ENCODE measurements at places on chromosomes 13 and 19. TPM values are rescaled to one million over a fixed set of nuclear protein-coding genes. Genes with fewer than 3 reads are reported as not detected.
A peak's percentile ranks its signal among the peaks of the same experiment; 100 is the strongest.

Gene URAD
- polyA plus RNA-seq: not detected

Gene SUGP1
- 35.1 TPM for polyA plus RNA-seq

GRCh38 chr19:54294539-54294938, 13.6 kb upstream of the LILRB2 start:
- no peaks in the 10 kb centered on the region for H3K4me1 ChIP-seq
- DNase-seq: no peak
- H3K4me3 ChIP-seq: no peak overlapping the region
- no peaks in the 10 kb centered on the region for H3K36me3 ChIP-seq
- peaks cover 60% of the 10 kb centered on the region for H3K27me3 ChIP-seq

- peak overlapping the region; percentile 69 for H3K27ac ChIP-seq
- peaks cover 2% of the 10 kb centered on the region for H3K36me3 ChIP-seq
- H3K4me1 ChIP-seq: peaks cover 31% of the 10 kb centered on the region
- H3K4me3 ChIP-seq: no peak overlapping the region
- no peaks in the 10 kb centered on the region for H3K27me3 ChIP-seq
- no peak for DNase-seq
Observed at GRCh38 chr19:1171755-1172352, 2.2 kb downstream of the SBNO2 start.

- no peak overlapping the region for H3K4me3 ChIP-seq
- no peak for DNase-seq
- peaks cover 14% of the 10 kb centered on the region for H3K27me3 ChIP-seq
- H3K4me1 ChIP-seq: no peaks in the 10 kb centered on the region
- no peak overlapping the region for H3K27ac ChIP-seq
Observed at GRCh38 chr19:50450369-50451222, 17.9 kb downstream of the MYBPC2 start.

- H3K4me1 ChIP-seq: no peaks in the 10 kb centered on the region
- DNase-seq: peak; percentile 47
- H3K36me3 ChIP-seq: no peaks in the 10 kb centered on the region
- no peak overlapping the region for H3K4me3 ChIP-seq
Observed at GRCh38 chr19:48813123-48813913, 2.5 kb upstream of the BCAT2 start.

- no peak overlapping the region for H3K27ac ChIP-seq
- DNase-seq: no peak
- no peaks in the 10 kb centered on the region for H3K36me3 ChIP-seq
- H3K4me1 ChIP-seq: no peaks in the 10 kb centered on the region
- H3K4me3 ChIP-seq: no peak overlapping the region
Observed at GRCh38 chr13:92849381-92849780, 377.2 kb upstream of the GPC6 start.

Data from SK-N-SH (cell line).